ENCODE measurements at places on chromosomes 4 and X.

GRCh38 chr4:180057891-180058671 lies 2185.1 kb upstream of the TENM3 start:
- DNase-seq = no peak

DNA sequence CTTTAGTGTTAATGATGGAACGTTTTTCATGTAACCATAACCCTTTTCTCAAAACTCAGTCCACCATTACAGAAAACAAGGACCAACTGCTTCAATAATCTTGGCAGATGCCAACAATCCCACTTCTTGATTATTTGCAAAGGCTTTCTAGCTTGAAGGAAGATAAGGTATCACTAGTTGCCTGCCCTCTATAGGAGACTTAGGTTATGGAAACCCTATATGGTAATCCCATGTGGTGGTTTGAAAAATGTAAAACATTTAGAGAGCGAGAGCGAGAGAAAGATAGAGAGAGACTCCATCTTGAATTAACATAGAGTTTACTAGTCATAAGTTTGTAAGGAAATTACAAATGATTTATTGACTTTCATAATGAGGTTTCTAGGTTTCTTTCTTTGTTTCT lies 1627.5 kb upstream of the TENM3 start:
- DNase-seq = no peak

DNA sequence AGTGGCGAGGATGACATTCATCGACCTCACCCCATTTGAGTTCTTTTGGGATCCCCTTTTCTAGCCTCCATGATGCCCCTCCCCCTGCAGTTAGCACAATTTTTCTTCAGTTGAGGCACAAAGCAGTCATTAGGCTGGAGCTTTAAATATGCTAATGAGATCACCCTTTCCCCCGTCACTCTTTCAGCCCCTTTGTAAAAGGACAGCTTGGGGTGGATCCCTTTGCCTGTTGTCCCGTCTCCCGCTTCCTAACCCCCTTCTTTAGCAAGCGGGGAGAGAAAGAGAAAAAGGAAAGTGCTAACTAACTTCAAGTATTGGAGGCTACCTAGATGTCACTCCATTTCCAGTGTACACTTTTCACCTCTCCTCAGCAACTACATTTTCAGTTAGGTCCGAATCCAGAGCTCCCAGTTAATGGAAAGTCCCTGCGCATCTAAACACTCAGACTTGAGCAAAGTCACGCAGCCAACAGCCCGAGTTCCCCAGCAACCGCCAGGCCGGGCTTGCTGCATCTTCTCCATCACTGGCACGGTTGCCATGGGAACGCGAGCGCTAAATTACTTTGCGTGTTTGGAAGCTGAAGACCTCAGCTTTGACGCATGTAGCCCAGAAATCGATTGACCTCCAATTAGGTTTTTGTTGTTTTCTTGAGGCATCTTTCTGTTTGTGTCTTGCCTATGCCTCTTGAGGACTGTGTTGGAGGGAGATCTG lies 76.8 kb downstream of the RTL5 start:
- DNase-seq = no peak

DNA sequence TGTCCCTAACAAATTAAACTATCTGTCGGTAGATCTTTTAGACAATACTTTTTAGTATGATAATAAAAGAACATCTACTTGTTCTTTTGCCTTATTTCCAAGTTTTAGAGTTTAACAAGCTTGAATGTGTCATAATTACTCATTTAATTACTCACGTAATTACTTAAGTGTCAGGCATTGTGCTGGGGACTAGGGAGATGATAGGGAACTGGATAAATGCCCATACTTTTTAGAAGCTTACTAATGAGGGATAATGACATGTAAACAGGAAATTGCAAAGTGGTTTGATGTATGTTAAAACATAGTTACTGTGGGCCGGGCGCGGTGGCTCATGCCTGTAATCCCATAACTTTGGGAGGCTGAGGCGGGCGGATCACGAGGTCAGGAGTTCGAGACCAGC lies 158.3 kb downstream of the DMD start:
- no peak for DNase-seq

DNA sequence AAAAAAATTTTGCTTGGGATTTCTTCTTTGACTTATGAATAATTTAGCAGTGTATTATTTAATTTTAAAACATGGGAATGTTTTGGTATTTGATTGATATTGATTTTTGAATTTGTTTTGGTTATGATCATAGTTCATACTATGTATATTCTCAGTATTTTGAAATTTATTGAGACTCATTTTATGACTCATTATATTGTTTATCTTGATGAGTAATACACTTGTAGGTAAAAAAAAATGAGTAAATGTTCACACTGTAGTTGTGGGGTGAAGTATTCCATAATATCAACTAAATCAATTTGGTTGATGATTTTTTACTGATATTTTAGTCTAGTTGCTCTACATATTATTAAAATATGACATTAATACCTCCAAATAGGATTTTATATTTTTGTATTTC lies 1142.2 kb downstream of the ADGRL3 start:
- DNase-seq = no peak

DNA sequence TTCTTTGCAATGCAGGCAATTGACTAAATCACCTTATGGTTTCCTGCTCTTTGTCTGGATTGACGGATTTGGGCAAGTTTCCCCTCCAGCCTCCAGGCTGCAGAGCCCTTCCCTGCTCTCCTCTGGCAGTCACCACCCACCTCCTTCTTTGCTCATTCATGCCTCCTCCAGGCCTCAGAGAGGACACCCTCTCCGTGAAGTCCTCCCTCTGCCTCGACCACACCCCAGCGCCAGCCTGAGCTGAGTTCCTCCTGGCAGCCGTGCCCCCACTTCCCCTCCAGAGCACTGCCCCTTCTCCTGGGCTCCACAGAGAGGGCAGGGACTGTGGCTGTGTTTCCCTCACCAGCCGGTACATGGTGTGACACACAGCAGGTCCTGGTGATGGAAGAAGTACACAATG lies 53.7 kb downstream of the DCTD start:
- DNase-seq = no peak

Data from stimulated activated CD4-positive, alpha-beta T cell treated with anti-CD3 and anti-CD28 coated beads, Interleukin-1b, Interleukin-23, amount 100 ng/mL, for 24 hours (primary cell).